GM04503 (cell line): ENCODE measurements at places on chromosomes 7 and 10.

GRCh38 chr10:75904499-75905283 lies 473.3 kb downstream of the LRMDA start:
- no peak for DNase-seq

DNA sequence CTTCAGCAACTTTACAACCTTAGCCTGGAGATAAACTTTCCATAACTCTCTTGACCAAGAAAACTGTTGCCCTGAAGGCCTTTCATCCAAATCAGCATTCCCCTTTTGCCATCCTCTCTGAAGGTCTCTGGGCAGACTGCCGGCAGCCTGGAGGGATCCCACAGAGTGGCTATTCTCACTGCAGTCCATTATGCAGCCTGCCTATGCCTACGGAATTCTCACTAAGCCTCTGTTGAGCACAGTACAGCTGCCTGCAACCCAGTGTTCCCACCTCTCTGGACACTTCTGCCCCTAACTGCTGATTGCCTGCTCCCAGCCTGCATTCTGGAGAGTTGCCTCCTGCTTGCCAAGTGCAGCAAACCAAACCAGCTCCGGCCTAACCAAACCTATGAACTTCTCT lies 548.9 kb upstream of the STEAP1 start:
- no peak for DNase-seq

- no peak for DNase-seq
Measured at GRCh38 chr10:104744052-104744451, 103.0 kb downstream of the SORCS3 start.

- DNase-seq, result no peak
Measured at GRCh38 chr10:14536241-14537213, 205.8 kb upstream of the FRMD4A start.

GRCh38 chr7:71768450-71768849 lies 636.5 kb downstream of the GALNT17 start:
- DNase-seq, result no peak

- DNase-seq, result no peak
Measured at GRCh38 chr7:67346876-67347275, 350.2 kb downstream of the TYW1 start.

DNA sequence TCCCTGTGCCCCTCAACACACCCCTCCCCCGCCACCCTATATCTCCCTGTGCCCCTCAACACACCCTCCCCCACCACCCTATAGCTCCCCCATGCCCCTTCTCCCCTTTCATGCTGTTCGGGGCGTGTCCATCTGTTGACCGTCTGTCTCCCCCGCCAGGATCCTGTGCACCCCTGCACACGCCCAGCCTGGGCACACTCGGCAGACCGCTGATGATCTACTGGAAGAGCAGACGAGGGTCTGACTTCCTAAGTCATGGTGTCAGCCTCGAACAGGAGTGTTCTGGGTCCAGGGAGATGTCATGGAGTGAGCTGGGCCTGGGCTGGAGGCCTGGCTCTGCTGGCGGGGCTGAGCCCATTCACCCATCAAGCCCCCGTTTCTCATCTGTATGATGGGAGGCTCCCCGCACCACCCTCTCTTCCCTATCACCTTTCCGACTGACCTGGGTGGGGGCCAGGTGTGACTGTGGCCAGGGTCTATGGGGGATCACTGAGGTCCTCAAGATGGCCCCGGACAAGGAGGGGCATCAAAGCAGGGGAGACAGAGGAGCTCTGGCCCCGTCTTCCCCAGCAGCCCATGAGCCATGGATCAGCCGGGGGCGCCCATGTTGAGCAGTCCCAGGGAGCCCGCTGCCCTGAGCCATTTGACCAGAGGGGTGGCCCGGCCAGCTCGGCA lies 48.3 kb downstream of the PDGFA start:
- DNase-seq, result no peak

DNA sequence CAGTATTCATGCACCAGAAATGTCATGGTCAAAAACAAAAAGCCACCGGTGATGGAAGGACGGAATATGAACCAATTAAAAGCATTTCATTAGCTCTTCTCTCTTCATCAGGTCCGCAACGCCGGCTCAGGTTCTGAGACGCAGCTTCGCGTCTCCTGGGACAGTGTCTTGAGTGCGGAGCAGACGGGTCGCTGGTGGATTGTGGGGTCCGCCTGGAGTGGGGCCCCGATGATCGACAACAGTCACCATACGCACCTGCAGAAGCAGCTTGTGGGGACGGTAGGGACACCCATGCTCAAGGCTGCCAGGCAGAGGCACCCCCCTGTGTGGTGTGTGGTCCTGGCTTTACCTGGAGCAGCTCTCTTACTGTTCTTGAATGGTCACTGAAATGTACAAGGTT lies 13.4 kb downstream of the NOM1 start:
- no peak for DNase-seq

DNA sequence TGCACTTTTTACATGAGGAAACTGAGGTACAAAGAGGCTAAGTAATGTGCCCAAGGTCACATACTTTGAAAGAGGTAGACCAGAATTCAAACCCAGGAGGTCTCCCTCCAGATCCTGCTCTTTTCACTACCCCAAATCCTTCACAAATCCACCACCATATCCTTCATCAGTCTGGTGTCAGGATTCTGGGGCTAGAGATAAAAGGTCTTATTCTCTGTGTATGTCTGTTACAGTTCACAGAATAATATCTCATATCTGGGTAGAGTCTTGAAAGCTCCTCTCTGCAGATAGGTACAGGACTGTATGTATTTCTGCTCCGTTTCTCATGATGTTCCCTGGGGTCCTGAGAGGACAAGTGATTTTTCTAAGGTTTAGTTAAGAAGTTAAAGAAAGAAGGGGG lies 4.9 kb downstream of the PIK3CG start:
- DNase-seq, result no peak

DNA sequence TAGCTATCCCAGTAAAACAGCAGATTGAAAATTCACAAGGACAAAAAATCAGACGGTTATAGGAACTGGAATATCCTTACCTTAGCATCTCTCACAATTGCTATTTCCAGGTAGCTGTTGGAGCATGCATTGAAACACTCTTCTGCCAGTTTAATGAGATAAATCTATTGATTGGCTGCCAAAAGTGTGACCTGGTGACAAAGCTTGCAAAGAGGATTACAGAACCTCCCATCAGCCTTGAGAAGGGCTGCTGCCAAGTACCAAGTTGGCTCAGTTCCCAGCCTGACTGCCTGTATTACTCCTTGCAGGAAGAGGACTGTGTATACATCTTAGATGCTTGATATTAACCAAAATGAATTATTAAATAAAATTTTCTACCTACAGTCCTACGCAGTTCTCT lies 5.1 kb downstream of the PRLHR start:
- DNase-seq, result no peak

DNA sequence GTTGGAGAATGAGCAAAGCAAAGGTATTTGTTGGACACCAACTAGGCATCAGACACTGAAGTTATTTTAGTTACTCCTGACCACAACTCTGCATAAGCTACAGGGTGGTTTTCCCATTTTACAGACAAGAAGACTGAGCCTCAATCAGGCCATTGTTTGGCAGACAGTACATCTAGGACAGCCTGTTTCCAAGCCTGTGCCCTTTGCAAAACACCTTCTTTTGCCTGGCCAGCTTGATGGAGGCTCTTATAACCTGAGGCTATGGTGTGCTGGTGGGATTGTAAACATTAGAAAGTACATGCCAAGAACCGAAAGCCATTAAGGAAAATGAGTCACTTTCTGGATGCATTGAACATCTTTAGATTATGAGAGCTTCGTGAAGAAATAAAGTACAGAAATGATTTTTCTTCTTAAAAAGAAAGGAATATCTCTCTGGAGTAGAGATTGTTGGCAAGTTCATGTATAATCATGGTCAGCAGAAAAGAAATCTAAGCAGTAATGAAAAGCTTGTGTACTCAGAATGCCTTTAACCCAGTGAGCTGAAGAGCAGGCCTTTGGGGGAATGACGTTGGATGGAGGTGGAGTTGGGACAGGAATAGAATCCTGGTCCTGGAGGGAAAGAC lies 140.6 kb downstream of the KIAA1217 start:
- DNase-seq, result no peak

DNA sequence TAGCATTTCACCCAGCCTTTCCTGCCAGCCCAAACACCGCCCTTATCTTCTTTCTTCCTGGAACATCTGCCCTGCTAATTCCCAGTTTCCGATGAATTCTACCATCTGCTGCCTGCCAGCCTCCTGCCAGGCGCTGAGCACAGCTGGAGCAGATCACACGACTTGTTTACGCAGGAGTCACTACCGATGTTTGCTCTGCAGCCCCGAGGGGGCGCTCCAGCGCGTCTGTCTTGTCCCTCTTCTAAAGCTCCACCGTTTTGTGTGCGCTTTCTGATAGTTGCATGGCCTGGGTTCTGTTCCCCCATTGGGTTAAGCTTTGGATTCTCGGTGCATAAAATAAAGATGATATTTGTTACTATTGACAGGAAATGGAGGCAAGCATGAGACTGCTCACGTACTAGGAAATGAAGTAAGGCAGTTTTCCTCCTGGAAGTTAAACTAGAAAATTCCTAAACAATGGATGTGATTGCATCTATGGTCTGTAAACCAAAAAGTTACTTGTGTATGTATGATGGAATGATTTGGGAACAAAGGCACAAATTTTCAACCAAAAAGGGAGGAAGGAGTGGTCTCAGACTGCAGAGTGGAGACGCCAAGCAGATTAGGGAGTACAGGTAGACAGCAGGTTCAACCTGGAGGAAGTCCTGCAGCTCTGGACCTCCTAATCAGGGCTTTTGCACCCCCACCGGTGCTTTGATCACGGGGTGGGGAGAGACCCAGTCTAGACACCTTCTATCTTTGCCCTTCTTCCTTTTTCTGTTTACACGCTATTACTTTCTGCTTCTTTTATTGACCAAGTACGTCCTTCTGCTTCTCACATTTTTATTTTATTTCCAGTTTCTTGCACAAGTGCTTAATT lies 2.2 kb upstream of the RBM17 start:
- DNase-seq, result peak; percentile 43

GRCh38 chr7:94052398-94053180 lies 48.4 kb upstream of the BET1 start:
- no peak for DNase-seq

GRCh38 chr7:70681469-70682350 lies 450.2 kb upstream of the GALNT17 start:
- no peak for DNase-seq

GRCh38 chr10:117938104-117938503 lies 108.6 kb downstream of the RAB11FIP2 start:
- no peak for DNase-seq

GRCh38 chr10:26408858-26409494 lies 29.2 kb upstream of the APBB1IP start:
- no peak for DNase-seq

DNA sequence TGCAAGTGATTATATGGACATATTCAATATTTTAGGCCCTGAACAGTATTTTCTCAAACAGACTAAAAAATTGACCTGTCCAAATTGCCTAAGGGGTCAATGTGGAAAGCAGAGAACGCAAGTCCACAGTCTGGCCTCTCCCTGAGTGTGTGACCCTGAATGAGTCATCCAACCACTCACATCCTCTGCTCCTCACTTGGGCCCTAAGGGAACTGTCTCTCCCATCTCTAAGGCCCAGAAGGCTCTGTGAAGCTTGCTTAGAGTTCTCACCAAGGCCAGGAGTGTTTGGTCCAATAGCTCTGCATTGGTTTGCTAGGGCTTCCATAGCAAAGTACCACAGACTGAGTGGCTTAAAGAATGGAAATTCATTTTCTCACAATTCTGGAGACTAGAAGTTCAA lies 155.1 kb downstream of the LSM5 start:
- DNase-seq, result peak; percentile 7

DNA sequence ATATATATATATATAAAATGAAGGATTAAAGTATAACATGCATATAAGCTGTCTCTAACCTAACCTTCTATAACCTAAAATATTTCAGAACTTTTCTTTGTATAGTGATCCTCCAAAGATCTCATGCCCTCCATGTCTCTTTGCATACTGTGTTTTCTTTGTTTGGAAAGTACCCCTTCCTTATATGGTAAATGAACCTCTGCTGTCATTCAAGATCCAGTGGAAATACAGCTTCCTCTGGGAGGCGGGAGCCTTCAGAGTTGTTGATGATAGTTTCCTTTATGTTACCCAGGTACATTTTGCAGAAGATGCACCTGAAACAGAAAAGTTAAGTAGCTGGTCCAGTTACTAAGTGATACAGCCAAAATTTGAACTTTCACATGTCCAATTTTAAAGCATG lies 233.3 kb upstream of the FOXP2 start:
- DNase-seq, result no peak

DNA sequence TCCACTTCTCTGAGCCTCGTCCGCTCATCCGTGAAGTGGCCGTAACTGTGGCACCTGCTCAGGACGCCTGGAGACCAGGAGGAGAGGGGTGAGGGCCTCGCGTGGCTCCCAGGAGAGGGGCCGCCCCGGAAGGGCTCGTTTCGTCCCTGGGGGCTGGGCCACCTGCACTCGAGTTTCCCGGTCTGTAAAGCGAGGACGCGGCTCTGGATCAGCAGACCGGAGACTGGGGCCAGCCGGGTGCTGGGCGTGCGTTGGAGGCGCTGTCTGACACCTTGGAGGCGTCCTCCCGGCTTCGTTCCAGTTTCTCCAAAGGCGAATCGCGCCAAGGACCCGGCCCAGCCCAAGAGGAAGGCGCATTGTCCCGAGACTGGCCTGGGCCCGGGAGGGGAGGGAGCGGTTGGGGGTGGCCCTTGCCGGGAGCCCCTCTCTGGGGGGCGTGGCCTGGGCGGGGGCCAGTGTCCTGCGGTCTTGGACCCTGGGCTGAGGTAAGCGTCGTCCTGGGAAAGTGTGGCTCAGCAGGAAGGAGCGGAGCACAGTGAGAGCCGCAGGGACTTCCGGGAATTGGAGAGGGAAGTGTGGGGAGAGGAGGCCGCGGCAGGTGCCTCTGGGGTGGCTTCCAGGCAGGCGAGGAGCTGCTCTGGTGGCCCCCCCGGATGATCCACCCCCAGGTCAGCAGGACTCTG lies 89.6 kb downstream of the FOXL3 start:
- no peak for DNase-seq

DNA sequence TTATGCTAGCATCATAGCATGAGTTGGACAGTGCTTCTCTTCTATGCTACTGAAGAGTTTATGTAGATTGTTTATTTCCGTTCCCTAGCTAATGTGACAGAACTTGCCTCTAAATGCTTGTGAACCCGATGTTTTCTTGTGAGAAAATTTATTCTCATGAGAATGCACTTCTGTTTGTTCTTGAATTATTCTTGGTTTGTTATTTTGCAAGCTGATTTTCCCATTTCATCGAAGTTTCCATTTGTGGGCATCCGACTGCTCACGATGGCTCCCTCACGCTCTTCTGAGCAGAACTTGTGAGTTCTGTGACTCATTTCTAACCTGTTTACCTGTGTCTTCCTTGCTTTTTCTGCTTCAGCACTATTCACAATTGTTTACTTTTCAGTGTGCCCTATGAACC lies 59.9 kb downstream of the WDFY4 start:
- DNase-seq, result no peak

GRCh38 chr10:102738692-102739121 lies 5.0 kb upstream of the WBP1L start:
- DNase-seq, result no peak
